ENCODE measurements at places on chromosomes 3 and 15.

DNA sequence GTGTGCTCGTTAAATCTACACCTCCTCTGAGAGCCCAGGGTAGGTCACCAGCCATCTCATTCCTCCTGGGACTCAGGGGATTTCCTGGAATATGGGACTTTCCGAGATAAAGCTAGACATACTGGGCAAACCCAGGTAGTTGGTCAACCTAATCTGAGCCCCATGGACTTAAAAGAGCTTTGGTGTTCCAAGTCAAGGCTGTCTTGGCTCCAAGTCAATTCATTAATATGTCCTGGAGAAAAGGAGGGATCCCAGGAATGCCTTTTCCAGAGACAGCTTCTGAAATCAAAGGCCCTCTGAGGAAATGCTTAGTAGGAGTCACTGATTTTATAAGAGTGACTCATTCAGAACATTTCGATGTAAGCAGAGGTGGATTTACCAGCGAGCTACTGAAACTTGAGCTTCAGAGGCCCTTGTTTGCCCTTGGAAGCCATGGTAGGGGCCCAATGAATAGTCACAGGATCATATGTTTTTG is 137.3 kb upstream of the UBE2E1 start:
- DNase-seq = no peak

- peak; percentile 83 for DNase-seq
These were observed 25.1 kb downstream of the SHISA5 start for GRCh38 chr3:48478626-48479555.

DNA sequence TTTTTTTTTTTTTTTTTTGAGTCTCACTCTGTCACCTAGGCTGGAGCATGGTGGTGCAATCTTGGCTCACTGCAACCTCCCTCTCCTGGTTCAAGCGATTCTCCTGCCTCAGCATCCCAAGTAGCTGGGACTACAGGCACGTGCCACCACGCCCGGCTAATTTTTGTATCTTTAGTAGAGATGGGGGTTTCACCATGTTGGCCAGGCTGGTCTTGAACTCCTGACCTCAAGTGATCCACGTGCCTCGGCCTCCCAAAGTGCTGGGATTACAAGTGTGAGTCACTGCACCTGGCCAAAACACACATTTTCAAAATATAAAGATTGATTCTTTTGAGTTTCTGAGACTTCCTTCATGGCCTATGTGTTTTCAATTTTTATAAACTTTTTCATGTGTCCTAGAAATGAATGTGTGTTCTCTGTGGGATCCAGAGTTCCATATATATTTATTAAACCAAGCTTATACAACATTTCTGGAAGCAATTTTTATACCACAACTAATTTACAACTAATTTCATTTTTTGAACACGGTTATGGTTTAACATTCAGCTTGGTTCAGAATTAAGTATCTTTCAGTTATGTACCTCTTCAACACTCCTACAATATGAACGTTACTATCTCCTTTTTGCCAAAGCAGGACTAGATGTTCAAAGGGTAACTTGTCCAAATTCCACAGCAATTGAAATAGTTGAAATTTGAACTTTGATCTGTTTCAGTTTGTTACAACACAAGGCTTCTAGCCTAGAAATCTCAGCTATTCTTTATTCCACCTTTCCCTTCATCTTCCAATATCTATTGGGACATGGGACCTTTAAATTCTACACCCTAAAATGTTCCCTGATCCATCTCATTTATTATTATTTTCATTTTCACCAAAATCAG is 1.5 kb downstream of the ACAD11 start:
- no peak for DNase-seq

DNA sequence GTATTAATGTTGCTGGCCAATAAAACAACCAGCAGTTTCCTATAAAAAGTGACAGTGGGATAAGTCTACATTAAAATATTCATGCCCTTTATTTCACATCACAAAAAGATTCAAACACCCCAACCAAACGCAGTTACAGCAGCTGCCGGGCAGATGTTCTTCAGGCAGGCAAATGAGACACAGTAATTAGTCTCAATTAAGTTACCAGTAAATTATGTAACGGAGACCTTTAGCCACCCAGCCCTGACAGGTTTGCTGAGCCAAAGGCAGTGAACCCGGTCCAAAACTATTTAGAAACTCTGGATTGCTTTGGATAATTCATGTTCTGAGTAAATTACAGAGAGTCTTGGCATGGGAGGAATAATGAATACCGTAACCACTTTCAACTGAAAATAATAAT is 289.2 kb upstream of the LYSMD4 start:
- DNase-seq = no peak

DNA sequence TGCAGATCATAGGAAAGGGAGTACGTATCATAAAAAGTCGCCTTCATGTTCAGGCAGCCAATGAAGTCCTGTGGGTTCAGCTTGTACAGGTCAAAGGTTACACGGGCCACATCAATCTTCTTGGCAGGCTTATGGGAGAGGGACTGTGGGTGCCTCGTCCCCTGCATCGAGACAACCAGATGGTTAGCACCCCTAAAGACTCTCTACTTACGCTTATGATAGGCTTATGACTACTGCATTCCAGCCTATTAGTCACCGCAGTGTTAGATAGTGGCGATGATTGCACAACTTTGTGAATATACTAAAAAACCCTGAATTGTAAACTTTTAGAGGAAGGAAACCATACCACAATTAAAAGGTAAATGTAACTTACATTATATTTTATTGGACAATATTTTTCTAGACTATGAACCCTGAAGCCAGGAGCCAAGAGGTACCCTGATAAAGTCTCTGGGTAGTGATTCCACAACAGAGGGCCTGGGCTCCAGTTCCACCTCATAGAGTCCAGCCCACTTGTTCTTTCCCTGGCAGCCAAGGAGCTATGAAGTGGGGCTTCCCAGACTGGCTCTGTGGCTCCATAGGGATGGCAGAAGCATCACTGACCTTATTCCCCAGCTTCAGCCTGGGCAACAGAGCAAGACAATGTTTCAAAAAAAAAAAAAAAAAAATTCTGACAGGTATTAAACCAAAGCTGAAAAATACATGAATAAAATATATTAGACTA is 2.5 kb upstream of the FANCD2 start:
- DNase-seq = no peak

- DNase-seq = no peak
These were observed 64.6 kb downstream of the ZIC4 start for GRCh38 chr3:147341727-147342126.

DNA sequence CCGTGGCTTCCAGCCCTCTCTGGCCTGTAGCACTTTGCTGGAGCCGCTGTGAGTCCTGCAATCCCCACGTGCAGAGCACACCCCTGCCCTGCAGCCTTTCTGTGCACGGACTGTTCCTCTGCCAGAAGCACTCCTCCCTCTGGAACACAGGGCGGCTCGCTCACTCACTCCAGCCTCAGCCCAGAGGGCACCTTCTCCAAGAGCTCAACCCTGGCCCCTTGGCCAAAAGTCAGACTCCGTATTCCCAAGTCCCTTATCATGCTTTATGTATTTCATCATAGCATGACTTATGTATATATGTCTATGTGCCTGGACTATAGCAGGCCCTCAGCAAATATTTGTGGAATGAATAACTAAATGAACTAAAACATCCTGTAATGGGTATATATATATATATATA is 63.2 kb downstream of the ASB7 start:
- no peak for DNase-seq

GRCh38 chr3:135106445-135106844 is 311.4 kb downstream of the EPHB1 start:
- no peak for DNase-seq

- no peak for DNase-seq
These were observed 60.9 kb downstream of the TLNRD1 start for GRCh38 chr15:81061490-81062253.

DNA sequence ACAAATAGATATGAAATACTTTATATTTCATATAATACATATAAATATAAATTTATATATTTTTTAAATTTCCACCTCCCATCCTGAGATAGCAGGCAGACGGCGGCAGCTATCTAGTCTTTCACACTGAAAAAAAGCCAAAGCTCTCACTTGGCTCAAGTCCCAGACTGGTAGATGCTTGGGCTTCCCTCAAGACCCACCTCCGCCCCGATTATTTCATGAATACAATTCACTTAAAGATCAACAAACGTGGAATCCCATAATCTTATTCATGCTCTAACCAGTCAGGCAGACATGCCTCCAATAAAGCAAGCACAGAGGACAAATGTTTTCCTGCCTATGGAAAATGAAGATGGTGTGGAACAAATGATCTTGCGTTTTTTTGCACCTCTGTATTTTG is 275.9 kb upstream of the NR2F2 start:
- no peak for DNase-seq

DNA sequence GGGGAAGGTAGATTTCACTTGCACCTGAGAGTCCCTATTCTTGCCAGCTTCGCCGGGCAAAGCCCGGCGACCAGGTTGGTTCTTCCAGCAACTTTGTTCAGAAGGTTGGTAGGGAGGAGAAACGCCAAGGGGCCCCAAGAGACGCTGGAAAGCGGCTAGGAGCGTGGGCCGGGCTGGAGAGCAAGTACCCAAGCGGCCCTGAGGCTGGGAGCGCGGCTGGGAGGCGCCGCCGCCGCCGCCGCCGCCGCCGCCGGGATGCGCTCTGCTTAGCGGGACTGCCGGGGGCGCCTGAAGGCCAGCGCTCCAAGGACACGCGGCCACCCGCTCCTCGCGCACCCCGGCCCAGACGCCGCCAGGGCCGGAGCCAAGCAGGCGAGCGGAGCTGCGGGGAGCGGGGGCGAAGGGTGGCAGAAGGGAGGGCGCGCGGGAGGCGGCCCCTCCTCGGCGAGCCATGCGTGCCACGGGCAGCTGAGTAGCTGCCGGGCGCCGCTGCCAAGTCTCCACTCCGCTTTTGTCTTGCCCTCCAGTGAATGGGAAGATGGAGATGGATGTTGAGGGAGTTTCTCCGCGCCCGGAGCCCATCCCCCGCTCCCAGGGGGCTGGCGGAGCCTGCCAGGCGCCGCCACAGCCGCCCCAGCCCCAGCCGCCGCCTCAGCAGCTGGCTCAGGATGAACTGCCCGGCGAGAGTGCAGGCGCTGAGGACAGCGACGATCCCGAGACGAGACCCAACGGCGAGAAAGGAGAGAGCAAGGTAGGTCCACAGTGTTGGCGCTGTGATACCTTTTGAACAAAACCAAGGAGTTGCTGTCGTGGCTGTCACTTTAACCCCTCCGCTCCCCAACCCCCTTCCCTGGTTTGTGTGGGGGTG is 227.4 kb upstream of the AZI2 start:
- no peak for DNase-seq

DNA sequence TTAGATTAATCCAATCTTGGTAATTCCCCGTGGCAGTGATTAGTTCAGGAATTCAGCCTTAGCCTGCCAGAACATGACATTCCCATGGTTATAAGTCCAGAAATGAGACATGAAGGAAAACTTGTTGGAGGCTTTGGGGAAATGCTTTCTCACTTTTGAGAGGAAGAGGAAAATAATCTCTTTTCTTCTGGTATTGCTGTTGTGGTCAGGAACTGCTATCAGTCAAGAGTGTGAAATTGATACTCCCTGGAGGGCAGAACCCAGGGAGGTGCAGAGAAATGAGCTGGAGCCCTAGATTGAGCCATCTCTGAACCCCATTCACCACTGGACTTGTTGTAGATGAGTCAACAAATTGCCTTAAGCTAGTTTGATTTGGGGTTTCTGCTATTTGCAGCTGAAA is 38.6 kb upstream of the APH1B start:
- DNase-seq = no peak

GRCh38 chr15:50353251-50353974 is 1.6 kb downstream of the GABPB1 start:
- DNase-seq = no peak

DNA sequence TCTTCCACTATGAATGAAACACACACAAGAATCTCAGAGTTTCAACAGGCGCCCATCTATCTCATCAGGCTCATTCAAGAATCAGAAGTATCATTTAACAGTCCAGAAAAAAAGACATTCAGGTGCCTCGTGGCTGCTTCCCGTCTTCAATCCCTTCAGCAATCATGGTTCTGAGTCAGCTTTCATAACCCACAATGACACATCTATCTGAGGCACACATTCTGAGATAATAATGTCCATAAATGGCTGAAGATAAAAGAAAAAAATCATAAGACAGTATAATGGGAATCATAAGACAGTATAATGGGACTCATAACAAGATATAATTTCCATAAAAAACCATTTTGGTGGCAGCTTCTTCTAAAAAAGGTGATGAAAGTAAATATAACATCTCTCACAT is 52.4 kb downstream of the TNIK start:
- no peak for DNase-seq

- DNase-seq = no peak
These were observed 59.5 kb downstream of the FNDC3B start for GRCh38 chr3:172098698-172099494.

- DNase-seq = no peak
These were observed 84.5 kb downstream of the COL6A6 start for GRCh38 chr3:130601442-130601971.

- DNase-seq = no peak
These were observed 26.4 kb downstream of the MFN1 start for GRCh38 chr3:179373938-179374337.

DNA sequence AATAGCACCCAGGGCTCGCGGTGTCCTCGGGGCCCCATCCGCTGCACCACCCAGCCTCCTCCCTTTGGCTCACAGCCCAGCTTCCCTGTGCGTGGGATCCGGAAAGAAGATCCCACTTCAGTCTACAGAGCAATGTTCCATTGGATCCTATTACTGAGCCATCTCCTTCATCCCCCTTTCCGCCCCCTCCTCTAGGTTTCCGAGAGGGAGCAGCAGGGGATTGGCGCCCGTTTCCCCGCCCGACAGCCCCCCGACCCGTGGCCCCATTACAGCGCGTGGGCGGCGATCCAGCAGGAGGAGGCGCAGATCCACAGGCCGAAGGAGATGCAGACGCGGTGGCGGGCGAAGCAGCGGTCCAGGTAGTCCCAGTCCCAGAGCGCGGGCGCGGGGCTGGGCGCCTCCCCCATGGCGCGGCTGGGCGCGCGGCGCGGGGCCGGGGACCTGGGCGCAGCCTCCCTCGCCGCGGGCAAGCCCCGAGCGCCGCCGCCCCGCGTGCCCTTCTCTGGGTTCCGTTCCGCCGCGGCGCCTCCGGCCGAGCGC is 340 bp downstream of the TMEM44 start:
- DNase-seq = no peak

DNA sequence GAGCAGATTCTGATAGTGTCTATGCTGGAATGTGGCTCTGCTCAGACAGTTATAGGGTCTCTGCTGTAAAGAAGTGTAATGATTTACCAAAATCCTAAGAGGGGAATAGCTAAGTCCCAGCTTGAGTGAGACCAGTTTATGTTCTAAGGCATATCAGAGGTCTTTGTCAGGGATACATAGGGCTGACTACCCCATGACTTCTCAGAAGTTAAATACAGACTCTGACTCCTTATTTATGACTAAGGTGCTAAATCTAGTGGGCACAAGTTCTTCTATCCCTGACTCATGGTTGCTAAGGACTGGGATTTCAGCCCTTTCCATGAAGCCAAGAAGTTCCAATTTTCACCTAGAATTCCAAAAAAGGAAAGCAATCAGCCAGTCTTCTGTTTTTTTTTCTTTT is 192.6 kb upstream of the POU1F1 start:
- DNase-seq = no peak

All from activated effector memory CD4-positive, alpha-beta T cell treated with anti-CD3 and anti-CD28 coated beads, Interleukin-2, amount 50 U/mL, for 16 hours (primary cell).